ENCODE measurements at places on chromosomes 1 and 21. TPM values are rescaled to one million over a fixed set of nuclear protein-coding genes. Genes with fewer than 3 reads are reported as not detected.

DNA sequence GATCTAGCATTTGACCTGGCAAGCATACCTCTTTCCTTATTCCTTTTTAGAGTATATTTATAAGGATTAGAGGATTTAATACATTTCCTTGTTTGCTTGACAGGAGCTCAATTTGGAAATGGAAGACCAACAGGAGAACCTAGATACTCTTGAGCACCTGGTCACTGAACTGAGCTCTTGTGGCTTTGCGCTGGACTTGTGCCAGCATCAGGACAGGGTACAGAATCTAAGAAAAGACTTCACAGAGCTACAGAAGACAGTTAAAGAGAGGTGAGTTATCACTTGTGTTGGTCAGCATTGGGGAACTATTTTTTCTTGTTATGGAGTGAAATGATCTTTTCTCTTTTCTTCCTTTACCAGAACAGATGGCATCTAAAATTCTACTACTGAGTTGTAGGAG lies 123.4 kb upstream of the BMP8A start:
- H3K27me3 ChIP-seq = no peaks in the 10 kb centered on the region
- H3K4me3 ChIP-seq = no peak overlapping the region
- peaks cover 51% of the 10 kb centered on the region for H3K36me3 ChIP-seq
- DNase-seq = no peak
- H3K27ac ChIP-seq = no peak overlapping the region
- peaks cover 3% of the 10 kb centered on the region for H3K4me1 ChIP-seq

- DNase-seq = no peak
- no peaks in the 10 kb centered on the region for H3K27me3 ChIP-seq
- no peaks in the 10 kb centered on the region for H3K36me3 ChIP-seq
- H3K4me1 ChIP-seq = no peaks in the 10 kb centered on the region
- H3K4me3 ChIP-seq = no peak overlapping the region
Observed at GRCh38 chr1:68758666-68759209, 261.9 kb upstream of the DEPDC1 start.

DNA sequence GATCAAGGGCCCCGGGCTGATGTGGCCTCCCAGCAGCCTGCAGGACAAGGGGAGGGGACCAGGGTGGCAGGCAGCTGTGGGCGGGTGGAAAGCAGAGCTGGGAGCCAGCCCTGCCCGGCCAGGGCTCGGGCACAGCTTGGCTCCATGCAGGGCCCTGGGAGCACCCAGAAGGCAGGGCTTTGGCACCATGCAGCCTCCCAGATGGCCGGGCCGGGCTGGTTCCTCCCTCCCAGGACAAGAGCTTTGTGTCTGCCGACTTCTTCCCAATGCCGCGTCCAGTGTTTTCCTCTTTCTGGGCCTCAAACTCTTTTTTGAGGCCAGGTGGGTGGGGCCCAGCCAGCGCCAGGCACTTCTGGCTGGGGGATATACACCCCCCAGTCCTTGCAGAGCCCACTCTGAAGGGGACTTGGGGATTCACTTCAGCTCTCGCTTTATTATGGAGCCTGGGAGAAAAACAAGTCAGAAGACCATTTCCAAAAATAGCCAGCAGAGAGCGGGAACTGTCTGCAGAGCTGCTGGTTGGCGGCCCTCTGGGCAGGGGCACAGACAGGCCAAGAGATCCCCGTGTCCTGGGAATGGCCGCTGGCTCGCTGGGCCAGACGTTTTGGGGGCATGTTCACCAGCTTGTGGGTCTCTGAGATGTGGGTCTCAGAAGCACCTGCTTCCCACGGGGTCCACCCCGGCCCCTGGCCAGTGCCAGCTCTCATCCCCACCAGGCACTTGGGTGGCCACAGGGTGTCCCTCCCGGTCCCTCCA lies 103.8 kb upstream of the ARHGEF16 start:
- H3K27ac ChIP-seq = no peak overlapping the region
- H3K4me3 ChIP-seq = no peak overlapping the region
- no peaks in the 10 kb centered on the region for H3K36me3 ChIP-seq
- H3K27me3 ChIP-seq = peaks cover 1% of the 10 kb centered on the region

- H3K27me3 ChIP-seq = no peaks in the 10 kb centered on the region
- no peak overlapping the region for H3K27ac ChIP-seq
- no peaks in the 10 kb centered on the region for H3K36me3 ChIP-seq
- H3K4me3 ChIP-seq = no peak overlapping the region
Observed at GRCh38 chr1:157019457-157019856, 26.1 kb downstream of the ARHGEF11 start.

DNA sequence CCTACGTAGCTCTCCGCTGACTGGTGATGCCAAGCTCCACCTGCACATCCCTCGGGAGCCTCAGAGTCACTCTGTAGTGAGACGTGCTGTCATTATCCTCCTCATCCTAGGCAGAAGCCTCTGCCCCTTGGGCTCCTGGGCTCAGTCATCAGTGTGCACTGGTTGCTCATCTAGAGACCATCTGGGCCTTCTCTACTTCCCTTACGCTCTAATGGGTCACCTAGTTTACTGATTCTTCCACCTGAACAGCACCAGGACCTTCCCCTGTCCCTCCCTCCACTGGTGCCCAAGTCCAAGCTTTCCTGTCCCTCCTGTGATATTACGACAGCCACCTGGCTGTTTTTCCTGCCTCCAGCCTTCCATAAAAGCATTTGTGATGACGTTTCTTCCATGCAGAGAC lies 136.1 kb upstream of the ERRFI1 start:
- no peaks in the 10 kb centered on the region for H3K27me3 ChIP-seq
- no peak overlapping the region for H3K4me3 ChIP-seq
- H3K27ac ChIP-seq = no peak overlapping the region
- H3K36me3 ChIP-seq = no peaks in the 10 kb centered on the region
- no peak for DNase-seq
- H3K4me1 ChIP-seq = peaks cover 3% of the 10 kb centered on the region

The LRRC38 gene
- total RNA-seq = not detected
